NK-92 treated with Interleukin-12 subunit alpha and Interleukin-12 subunit beta, amount 100 ng/mL, for 24 hours (cell line): ENCODE measurements at places on chromosomes 13 and 19.

- DNase-seq: no peak
Measured at GRCh38 chr13:96844195-96844594, 150.1 kb downstream of the OXGR1 start.

DNA sequence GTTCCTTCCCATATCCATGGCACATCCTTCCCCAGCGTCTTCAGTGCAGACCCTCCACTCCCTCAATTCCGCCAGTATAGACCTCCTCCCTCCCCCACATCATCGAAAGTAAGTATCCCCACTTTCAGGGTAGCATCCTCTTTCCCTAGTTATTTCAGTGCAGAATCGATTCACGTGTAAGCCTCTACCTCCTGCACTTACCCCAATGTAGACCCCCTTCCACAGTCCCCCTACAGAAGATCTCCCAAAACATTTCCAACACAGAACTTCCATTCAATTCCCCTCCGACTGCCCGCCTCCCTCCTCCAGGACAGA, 664 bp downstream of the IRF3 start:
- no peak for DNase-seq

GRCh38 chr13:51837016-51837415, 8.0 kb downstream of the TMEM272 start:
- no peak for DNase-seq

DNA sequence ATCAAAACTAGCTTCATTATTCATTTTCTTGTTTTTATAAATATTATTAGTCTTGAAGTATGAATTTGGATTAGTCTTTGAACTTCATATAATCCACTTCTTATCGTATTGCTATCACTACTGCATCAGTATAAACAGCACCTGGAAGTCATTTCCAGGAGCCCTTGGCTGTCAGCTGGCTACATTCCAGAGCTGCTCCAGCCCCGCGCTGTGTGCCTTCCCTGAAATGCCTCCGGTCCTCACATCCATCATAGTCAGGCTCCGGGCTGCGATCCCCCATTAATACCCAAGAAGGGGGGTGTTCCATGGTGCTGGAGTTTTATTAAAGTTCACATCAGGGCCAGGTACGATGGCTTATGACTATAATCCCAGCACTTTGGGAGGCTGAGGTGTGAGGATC, 124.3 kb upstream of the GJB6 start:
- no peak for DNase-seq

DNA sequence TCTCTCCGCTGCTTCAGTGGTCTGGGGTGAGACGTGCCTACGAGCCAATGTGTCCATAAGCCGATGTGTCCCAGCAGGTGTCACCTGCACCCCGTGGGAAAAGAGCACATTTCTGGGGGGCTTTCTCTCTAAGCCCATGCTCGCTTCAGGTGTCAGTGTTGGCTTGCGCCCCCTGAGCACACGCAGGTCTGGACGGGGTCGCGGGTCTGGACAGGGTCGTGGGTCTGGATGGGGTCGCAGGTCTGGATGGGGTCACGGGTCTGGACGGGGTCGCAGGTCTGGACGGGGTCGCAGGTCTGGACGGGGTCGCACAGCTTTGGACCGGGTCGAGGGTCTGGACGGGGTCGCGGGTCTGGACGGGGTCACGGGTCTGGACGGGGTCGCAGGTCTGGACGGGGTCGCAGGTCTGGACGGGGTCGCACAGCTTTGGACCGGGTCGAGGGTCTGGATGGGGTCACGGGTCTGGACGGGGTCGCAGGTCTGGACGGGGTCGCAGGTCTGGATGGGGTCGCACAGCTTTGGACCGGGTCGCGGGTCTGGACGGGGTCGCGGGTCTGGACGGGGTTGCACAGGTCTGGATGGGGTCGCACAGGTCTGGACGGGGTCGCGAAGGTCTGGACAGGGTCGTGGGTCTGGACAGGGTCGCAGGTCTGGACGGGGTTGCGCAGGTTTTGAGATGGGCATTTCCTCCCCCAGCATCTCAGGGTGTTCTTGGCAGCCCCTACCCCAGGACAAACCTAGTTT, 24.5 kb upstream of the TFDP1 start:
- no peak for DNase-seq

DNA sequence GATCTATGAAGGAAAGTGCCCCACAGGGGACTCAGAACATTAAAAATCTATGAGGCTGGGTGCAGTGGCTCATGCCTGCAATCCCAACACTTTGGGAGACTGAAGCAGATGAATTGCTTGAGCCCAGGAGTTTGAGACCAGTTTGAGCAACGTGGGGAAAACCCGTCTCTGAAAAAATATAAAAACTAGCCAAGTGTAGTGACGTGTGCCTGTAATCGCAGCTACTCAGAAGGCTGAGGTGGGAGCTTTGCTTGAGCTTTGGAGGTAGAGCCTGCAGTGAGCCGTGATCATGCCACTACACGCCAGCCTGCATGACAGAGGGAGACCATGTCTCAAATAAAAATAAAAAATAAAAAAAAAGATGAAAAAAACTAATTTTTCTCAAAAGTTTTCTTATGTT, 1070.6 kb downstream of the PCDH9 start:
- DNase-seq: no peak

DNA sequence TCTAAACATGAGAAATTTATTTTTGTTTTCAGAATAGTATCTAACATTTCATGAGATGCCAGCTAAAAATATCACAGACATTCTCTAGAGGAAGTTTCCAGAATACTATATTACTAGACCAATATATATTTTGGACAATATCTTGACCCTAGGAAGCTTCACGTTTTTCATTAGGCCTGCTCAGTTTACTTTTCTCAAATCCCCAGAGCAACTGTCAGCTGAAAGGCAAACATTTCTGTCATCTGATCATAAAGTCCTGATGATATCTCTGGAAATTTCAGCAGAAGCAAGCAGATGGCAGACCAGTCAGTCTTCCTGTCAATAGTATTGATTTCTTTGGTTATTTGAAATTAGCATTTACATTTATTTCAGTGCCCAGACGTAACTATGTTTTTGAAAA, 4.0 kb downstream of the POSTN start:
- DNase-seq: no peak

DNA sequence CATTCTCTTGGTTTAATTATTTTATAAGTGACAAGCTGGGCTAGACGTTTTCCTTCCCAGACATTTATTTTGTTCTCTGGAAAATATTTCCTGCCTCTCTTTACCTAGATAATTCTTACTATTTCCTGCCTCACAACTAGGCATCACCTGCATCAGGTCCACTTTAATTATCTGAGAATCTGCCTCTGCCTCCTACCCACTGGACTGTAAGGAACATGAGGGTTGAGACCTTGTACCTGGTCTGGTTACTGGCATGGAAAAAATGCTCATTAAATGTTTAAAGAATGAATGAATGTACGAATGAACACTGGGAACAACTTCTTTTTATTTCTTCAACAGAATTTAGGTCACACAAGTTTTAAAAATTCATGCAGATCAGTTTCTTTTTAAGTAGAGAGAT, 13.4 kb upstream of the METTL21C start:
- DNase-seq: no peak

DNA sequence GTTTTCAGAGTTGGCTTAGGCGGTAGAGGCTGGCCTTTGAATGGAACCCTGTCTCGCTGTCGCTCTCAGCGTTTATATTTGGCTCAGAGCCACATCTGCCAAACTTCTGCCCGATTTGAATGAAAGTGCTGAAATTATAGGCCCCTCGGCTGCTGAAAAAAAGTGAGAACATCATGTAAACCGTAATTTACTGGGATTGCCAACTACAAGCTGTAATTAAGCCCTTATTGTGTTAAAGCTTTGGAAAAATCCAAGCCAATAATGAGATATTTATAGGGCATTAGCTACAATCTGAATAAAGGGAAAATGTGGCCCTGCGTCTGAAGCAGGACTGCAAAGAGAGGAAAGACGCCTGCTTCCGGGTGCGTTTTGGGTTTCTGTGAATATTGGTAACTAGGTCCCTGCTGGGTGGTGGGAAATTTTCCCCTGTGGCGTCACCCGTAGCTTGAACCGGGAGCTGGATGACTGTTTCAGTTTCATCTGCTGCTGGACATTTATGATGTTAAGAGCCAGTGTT, 9.9 kb downstream of the DNM2 start:
- no peak for DNase-seq
